Lower lobe of right lung (tissue), 2 donors: ENCODE measurements at places on chromosomes 6 and 20. TPM values are rescaled to one million over a fixed set of nuclear protein-coding genes. Genes with fewer than 3 reads are reported as not detected.

Gene SNHG17
- total RNA-seq: 17.9 TPM

Gene POPDC3
- 0.80 TPM for total RNA-seq

Gene TCP11
- total RNA-seq: not detected

Gene CD93
- total RNA-seq: 99.7 TPM

Gene HCRTR2
- not detected for total RNA-seq

Gene RFX6
- not detected for total RNA-seq

Gene NT5E
- total RNA-seq: 18.0 TPM

Gene SPATA25
- total RNA-seq: 1.1 TPM

Gene SLC22A7
- total RNA-seq: not detected

- DNase-seq: no peak
- H3K36me3 ChIP-seq: peaks cover 23% of the 10 kb centered on the region
- H3K4me3 ChIP-seq: no peak overlapping the region
- H3K27me3 ChIP-seq: no peaks in the 10 kb centered on the region
- peaks cover 31% of the 10 kb centered on the region for H3K4me1 ChIP-seq
- H3K27ac ChIP-seq: peak overlapping the region; percentile 64
Observed at GRCh38 chr6:41767112-41767833, 12.4 kb downstream of the FRS3 start.

DNA sequence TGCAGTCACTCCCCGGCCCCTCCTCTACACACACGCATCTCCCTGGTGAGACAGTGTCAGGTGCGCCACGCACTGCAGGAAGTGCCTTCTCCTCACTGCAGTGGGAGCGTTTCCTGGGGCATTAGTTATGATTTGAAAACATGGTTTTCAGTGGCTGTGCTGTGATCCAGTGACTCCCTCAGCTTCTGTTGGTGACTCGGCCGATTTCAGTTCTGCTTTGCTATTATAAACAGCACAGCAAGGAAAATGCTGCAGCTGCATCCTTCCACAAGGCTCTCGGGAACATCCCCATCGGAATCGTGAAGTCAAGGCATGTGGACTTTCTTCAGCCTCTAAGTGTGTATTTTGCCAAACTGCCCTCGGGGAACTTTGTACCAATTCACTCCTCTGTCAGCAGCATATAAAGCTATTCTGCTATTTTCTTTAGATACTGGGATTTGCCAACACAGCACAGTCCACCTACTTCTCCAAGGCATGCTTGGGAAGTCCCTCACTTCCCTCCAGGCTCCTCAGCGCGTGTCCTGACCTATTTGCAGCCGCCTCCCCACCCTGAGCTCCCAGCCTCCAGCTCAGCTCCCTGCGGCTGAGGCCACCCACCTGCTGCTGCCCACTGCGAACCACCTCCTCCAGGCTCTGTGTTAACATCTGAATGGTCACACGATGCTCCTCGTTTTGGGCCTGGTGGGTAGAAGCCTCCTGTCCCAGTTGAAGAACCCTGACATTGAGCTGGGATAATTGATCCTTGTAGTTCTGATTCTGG lies 54.5 kb downstream of the GINS1 start:
- no peaks in the 10 kb centered on the region for H3K4me1 ChIP-seq
- no peak for DNase-seq
- no peak overlapping the region for H3K4me3 ChIP-seq
- no peak overlapping the region for H3K27ac ChIP-seq
- no peaks in the 10 kb centered on the region for H3K27me3 ChIP-seq
- H3K36me3 ChIP-seq: peaks cover 16% of the 10 kb centered on the region

- peaks cover 9% of the 10 kb centered on the region for H3K4me1 ChIP-seq
- no peak overlapping the region for H3K27ac ChIP-seq
- no peak for DNase-seq
- no peak overlapping the region for H3K4me3 ChIP-seq
Observed at GRCh38 chr20:41299899-41300298, 17.6 kb downstream of the ZHX3 start.

GRCh38 chr6:158314737-158315136 lies 2.5 kb downstream of the TULP4 start:
- H3K27me3 ChIP-seq: no peaks in the 10 kb centered on the region
- DNase-seq: no peak

GRCh38 chr6:78300885-78301284 lies 566.5 kb upstream of the IRAK1BP1 start:
- no peak for DNase-seq
- no peak overlapping the region for H3K27ac ChIP-seq
- no peaks in the 10 kb centered on the region for H3K36me3 ChIP-seq
- no peaks in the 10 kb centered on the region for H3K27me3 ChIP-seq

DNA sequence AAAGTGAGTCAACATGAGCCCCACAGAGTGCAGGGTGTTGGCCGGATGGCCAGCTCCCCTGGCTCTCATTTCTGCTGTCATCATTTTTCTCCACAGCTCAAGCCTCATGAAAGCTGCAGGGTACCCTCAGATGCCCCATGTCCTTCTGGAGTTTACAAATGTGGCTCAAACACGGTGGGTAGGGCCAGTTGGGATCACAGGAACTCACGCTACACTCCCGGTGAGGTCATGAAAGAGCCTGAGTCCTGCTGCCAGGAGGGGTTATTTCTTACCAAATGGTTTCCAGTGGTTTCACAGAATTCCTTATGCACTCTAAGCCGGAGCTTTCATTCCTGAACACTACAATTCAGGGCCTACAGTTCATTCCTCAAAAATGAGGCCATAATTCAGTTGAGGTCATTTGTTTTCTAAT lies 78.7 kb downstream of the TMEM170B start:
- H3K4me3 ChIP-seq: no peak overlapping the region
- H3K36me3 ChIP-seq: no peaks in the 10 kb centered on the region
- DNase-seq: no peak
- H3K27ac ChIP-seq: no peak overlapping the region

DNA sequence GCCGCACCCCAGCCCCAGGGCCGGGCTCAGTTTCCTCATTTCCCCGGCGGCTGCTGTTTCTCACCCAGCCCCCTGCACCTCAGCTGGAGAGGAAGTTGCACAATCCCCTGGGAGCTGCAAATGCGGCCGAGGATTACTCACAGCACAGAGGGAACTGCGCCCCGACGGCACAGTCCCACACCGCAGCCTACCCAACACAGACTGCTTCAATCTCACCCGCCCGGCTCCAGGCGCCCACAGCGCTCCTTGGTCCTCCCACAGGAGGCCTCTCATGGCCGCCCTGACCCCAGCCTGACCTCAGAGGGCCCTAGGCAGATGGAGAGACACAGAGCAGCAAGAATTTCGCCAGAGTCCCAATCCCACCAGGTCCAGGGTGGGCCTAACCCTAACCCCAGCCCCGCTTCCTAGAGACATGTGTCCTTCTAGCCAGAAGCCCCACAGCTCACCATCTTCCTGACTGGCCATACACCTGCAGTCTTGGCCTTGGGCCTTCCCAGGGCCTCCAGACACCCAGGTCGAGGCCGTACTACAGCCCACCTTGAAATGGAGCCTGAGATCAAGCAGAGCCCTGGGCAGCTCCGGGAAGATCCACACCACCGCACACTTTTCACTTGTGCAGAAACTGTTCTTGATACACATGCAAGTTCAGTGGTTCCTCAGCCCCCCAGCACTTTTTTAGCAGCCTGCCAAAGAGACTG lies 11.7 kb downstream of the TFEB start:
- peak overlapping the region; percentile 32 for H3K4me3 ChIP-seq
- no peaks in the 10 kb centered on the region for H3K36me3 ChIP-seq
- H3K27ac ChIP-seq: peak overlapping the region; percentile 80
- peaks cover 56% of the 10 kb centered on the region for H3K4me1 ChIP-seq
- no peaks in the 10 kb centered on the region for H3K27me3 ChIP-seq
- DNase-seq: peak; percentile 93

DNA sequence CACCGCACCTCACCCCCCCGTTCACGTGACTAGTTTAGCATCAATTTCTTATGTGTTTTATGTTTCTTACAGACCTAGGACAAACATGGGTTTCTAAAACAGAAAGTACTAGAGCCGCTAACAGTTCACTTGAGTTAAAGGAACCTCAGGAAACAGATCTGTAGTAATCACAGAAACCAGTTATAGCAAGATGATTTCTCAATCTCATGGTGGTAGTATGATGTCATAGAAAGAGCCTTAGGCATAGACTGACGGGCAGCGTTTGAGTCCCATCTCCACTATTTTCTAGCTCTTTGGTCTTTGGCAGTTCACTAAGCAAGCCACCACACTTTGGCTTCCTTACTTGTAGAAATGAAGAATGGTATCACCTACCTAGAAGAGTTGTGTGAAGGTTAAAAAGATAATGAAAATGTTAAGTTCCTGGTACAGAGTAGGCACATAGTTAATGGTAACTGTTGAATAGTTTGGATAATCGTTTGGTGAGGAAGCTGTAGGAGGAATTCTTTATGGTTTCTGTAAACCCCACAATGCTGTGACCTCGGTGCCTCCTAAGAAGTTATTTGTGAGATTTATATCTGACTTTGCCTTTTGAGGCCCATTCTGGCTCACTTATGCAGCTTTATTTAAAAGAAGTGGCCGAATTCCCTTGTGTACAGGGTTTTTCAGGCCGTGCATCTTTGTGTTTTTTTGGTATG lies 21.3 kb downstream of the CTNNBL1 start:
- H3K4me3 ChIP-seq: no peak overlapping the region
- DNase-seq: no peak
- no peaks in the 10 kb centered on the region for H3K36me3 ChIP-seq
- peaks cover 31% of the 10 kb centered on the region for H3K4me1 ChIP-seq

DNA sequence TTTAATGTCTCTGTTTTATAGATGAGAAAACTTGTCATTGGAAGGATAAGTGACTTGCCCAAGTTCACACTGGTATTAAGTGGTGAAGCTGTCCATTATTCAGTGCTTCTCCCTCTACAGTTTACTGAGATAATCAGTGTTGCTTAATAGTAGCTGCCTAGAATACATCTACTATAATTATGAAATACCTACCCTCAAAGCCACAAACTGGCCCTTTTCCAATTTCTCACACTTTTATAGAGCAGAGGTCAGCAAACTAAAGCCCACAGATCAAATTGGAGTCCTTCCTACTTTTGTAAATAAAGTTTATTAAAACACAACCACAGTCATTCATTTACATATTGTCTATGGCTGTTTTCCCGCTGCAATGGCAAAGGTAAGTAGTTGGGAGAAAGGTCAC lies 73.5 kb downstream of the EYS start:
- H3K36me3 ChIP-seq: no peaks in the 10 kb centered on the region
- H3K4me3 ChIP-seq: no peak overlapping the region
- no peaks in the 10 kb centered on the region for H3K4me1 ChIP-seq
- no peak for DNase-seq
- H3K27ac ChIP-seq: no peak overlapping the region
- H3K27me3 ChIP-seq: no peaks in the 10 kb centered on the region

- H3K4me3 ChIP-seq: no peak overlapping the region
- no peaks in the 10 kb centered on the region for H3K4me1 ChIP-seq
- no peak for DNase-seq
- H3K27me3 ChIP-seq: no peaks in the 10 kb centered on the region
- no peak overlapping the region for H3K27ac ChIP-seq
- no peaks in the 10 kb centered on the region for H3K36me3 ChIP-seq
Observed at GRCh38 chr6:83488448-83488847, 23.9 kb upstream of the PRSS35 start.

DNA sequence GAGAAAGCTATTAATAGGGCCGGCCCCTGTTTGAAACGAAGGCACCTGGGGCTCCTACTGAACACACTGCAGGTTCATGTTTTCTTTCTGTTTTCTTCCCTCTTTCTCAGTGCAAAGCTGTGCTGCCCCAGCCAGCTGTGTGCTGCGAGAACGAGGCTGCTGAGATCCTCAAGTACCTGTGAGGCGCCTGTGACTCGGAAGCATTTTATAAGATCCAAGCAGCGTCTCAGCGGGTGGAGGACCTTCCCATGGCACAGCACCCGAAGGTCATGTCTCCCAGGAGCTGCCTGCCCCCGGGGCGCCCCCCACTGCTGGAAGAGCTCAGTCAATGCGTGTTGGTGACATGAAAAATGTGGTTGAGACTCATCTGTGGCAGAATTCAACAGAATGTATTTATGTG lies 66.3 kb downstream of the SMOC2 start:
- no peaks in the 10 kb centered on the region for H3K27me3 ChIP-seq
- H3K36me3 ChIP-seq: no peaks in the 10 kb centered on the region
- no peak overlapping the region for H3K27ac ChIP-seq
- H3K4me1 ChIP-seq: no peaks in the 10 kb centered on the region

- no peaks in the 10 kb centered on the region for H3K36me3 ChIP-seq
- H3K27ac ChIP-seq: no peak overlapping the region
- H3K27me3 ChIP-seq: peaks cover 37% of the 10 kb centered on the region
- H3K4me1 ChIP-seq: no peaks in the 10 kb centered on the region
Observed at GRCh38 chr6:30364591-30364990, 19.6 kb downstream of the RPP21 start.

DNA sequence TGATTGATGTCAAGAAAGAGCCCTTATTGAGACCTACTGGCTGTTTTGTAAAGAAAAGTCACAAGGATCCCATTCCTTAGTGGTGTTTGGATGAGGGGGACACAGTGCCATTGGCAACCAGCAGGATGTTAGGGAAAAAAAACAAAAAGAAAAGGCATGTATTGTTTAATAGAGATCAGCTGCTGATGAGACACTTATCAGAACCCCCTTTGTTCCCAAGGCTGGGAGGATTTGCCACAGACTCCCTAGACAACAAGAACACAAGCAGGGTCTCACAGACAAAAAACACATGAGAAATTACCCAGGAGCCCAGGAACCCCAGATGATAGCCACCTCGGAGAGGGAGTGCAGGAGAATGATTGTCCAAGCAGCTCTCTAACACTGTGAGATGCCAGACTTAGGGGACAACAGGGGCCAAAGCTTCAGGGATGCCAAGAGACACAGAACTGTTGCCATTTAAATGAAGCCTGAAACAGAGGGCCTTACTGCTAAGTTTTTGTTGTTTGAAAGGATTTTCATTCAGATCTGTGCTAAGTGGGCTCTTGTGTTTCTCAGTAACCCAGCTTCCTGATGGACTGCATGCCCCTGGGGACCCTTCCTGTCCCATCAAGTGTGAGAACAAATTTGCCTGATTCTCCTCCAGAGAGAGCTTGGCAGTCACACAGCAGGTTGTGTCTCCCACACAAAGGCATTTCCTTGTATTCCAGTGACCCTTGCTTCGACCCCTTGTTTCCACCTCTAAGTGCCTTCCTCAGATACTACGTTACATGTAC lies 48.7 kb upstream of the HEY2 start:
- no peak overlapping the region for H3K27ac ChIP-seq
- no peaks in the 10 kb centered on the region for H3K27me3 ChIP-seq
- H3K36me3 ChIP-seq: no peaks in the 10 kb centered on the region
- no peak overlapping the region for H3K4me3 ChIP-seq

DNA sequence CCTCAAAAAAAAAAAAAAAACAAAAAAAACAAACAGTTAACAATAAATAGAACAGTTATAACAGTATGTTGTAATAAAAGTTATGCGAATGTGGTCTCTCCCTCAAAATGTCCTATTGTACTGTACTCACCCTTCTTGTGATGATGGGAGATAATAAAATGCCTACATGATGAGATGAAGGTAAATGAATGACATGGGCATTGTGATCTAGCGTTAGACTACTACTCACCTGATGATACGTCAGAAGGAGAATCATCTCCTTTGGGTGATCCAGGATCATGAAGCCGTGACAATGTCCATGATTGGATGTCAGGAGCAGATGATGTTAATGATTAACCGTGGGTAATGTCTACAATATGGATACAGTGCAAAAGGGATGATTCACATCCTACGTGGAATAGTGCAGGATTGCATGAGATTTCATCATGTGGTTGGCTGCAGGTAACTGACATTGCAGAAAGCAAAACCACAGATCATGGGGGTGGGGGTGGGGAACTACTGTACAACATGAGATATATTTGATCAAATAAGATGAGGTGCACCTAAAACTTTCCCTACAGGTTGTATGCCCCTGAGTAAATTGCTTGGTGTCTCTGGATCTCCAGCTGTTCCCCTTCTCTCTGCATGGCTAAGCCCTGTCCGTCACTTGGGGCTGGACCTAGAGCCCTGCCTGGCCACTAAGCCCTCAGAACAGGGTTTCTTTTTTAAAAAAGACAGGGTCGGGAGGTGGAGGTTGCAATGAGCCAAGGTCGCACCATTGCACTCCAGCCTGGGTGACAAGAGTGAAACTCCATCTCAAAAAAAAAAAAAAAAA lies 6.2 kb upstream of the RBCK1 start:
- H3K4me3 ChIP-seq: no peak overlapping the region
- H3K4me1 ChIP-seq: peaks cover 2% of the 10 kb centered on the region
- H3K36me3 ChIP-seq: peaks cover 15% of the 10 kb centered on the region
- H3K27me3 ChIP-seq: no peaks in the 10 kb centered on the region
- H3K27ac ChIP-seq: no peak overlapping the region
